ENCODE measurements at places on chromosomes 7 and 10.

DNA sequence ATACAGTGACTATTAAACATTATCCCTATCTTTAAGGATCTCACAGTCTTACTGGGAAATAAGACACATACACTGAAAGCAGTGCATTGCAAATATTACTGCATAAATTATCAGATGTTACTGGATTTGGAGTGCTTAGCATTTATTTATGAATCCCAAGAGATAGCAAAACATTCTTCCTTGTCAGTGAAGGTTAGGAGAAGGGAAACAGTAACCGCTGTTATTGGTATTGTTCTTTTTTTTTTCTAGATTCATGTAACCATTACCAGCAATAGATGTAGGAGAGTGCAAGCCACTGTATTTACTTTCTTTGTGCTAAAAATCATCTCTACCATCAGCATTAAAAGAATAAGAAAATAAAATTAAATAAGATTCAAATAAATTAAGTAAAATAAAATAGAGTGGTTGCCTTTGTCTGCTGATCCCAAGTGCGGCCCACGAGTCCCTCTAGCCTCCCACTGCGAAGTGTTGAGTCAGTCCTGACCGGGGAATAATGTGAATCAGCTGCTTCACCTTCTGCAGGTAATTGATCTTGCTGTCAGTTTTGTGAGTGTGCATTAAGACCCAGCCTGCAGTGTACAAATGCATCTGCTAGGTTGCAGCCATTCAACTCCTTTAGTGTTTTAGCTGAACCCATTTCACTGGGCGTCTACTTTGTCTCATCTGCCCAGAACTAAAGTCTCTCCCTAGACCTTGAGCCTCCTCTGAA lies 1344.9 kb downstream of the GATA3 start:
- no peak for DNase-seq

- no peak for DNase-seq
Observed at GRCh38 chr7:71261066-71261465, 129.1 kb downstream of the GALNT17 start.

GRCh38 chr10:44822349-44822748 lies 88.8 kb upstream of the TMEM72 start:
- DNase-seq, result no peak

GRCh38 chr10:24118246-24118645 lies 90.7 kb upstream of the KIAA1217 start:
- DNase-seq, result no peak

- DNase-seq, result no peak
Observed at GRCh38 chr7:150335108-150335773, 6.2 kb downstream of the RARRES2 start.

GRCh38 chr7:95527776-95528250 lies 42.1 kb downstream of the ASB4 start:
- DNase-seq, result no peak

DNA sequence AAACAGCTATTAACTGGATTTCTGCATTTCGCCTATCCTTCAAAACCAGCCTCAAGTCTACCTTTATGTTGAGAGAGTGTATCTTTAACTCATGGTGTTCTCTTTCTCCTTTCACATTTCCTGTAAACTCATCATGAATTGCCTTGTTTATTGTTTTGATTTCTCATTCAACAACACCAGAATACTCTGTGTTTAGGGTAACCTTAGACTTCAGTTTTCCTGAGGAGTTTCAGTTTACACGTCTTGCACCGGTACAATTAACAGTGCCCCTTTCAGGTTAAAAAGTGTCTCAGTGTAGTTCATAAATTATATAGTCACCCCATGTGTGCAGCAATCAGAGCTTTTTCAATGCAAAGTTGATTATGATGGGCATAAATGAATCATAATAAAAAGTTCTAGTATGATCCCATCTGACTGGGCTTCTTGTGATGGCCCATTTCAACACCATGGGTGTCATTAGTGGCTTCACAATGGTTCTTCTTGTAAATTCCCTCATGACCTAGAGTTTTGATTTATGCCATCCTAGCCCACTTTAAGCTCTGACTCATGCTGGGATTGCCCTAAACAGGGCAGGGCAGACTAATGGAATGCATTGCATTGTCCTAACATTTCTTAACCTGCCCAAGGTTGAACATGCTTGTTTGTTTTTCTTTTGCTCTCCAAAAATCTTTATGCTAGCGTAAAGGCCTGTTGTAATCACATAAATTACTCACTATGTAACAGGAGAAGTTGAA lies 22.0 kb downstream of the ITGB8 start:
- no peak for DNase-seq

DNA sequence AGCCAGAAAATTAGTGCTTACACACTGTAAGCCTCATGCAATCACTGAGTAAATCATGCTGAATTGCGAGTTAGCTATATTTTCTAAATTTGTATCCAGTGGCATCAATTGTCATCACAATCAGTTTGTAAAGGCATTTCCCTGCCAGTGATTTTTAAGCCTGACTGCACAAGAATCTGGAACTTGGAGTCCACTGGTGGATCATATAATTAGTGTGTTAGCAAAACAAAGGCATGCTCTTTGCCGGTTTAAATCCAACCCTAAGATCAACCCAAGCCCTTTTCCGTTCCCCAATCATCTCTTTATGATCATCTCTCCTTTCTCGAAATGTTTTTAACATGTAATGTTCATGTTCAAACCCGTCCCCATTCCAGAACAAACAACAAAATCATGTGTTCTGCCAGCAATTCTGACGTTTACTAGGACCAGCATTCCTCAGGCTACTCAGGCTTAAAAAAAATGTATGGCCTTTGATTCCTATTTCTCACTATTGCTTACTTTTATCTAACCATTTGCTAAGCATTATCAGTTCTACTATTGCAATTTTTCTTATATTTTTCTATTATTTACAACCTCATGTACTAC lies 649.2 kb downstream of the SORCS1 start:
- no peak for DNase-seq

DNA sequence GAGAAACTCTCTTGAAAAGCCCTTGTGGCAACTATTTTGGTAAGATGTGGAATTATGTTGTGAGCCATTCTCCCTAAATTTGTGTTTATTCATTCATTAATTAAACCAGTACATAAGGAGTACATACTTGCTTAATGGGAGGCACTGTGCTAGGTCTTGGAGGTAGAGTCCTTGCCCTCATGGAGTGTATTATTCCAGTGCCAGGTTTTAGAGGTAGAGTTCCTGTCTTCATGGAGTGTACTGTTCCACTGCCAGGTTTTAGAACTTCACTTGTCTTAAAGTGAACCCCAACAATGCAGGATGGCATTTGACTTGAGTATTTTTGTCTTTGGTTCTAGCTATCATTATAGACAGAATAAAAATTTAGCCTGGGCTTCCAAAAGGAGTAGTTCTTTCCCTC lies 8.8 kb downstream of the MXI1 start:
- no peak for DNase-seq

GRCh38 chr7:34839645-34840044 lies 181.6 kb downstream of the NPSR1 start:
- no peak for DNase-seq

GRCh38 chr7:88115258-88115796 lies 104.5 kb downstream of the SRI start:
- DNase-seq, result no peak

DNA sequence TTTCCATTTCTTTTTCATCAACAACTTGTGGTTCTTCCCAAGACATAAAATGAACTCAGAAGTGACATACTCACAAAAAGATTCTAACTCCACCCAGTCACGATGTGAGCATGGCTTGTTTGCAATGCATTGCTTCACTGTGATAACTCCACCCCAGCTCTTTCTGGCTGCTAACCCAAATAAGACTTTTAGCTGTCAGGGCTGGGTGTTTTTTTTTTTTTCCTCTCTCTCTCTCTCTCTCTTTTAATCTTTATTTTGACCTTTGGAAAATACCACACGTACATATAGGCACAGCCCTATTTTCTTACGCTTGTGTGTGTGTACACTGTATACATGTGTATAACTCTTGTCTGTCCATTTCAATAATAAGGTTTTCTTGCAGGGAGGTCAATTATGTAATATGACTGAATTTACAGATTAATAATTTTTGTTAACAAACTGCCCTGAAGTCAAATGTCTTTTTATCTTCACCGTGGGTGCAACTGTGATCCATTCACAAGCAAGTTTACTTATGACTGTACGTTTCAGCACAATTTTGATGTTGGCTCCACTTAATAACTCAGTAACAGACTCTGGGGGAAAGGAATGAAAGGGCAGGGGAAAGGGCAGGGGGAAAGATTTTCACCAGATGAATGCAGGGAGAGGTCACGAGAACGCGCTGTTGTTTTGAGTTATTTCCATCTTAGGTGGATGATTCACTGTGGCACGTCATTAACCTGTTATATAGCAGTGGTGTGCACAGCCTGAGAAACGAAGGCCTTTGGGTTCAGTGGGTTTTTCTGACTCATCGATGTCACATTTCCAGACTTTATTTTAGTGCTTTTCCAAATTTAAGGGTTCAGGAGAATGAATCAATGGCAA lies 49.1 kb downstream of the APBB1IP start:
- no peak for DNase-seq

- DNase-seq, result no peak
Observed at GRCh38 chr7:46764100-46764936, 817.6 kb downstream of the TNS3 start.

DNA sequence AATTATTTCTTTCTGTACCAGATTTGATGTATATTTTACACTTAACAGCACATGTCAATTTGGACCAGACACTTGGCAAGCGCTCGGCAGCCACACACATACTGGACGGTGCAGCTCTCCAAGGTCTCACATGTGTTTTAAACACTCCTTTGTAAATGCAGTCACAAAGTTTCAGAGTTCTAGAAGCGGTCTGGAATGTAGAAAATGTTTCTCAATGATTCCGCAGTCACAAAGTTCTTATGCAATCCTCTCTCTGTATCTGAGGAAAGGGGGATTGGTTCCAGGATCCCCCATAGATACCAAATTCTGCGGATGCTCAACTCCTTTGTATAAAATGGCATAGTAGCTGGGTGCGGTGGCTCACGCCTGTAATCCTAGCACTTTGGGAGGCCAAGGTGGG lies 253.0 kb upstream of the GRB10 start:
- no peak for DNase-seq

DNA sequence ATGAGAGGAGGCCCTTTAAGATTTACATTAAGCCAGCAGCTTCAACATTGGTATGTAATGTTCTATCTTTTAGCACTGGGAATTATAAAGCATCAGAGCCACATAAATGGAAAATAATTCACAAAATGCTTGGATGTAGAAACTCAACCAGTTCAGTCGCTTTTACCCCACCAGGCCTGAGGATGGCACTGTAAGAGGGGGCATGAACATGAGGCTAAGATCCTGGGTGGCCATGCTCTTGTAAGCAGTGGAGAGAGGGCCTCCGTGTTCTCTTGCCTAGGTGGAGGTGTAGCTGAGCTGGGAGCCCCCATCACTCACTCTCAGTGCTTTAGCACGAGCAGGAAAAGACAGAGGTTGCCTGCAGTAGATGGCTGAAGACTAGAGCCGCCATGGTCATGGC lies 238.8 kb downstream of the FANK1 start:
- DNase-seq, result no peak

- no peak for DNase-seq
Observed at GRCh38 chr7:157360483-157361025, 23.8 kb downstream of the DNAJB6 start.

GRCh38 chr10:104314591-104315485 lies 23.4 kb downstream of the ITPRIP start:
- DNase-seq, result no peak

- DNase-seq, result no peak
Observed at GRCh38 chr10:102085336-102085735, 20.2 kb downstream of the HPS6 start.

DNA sequence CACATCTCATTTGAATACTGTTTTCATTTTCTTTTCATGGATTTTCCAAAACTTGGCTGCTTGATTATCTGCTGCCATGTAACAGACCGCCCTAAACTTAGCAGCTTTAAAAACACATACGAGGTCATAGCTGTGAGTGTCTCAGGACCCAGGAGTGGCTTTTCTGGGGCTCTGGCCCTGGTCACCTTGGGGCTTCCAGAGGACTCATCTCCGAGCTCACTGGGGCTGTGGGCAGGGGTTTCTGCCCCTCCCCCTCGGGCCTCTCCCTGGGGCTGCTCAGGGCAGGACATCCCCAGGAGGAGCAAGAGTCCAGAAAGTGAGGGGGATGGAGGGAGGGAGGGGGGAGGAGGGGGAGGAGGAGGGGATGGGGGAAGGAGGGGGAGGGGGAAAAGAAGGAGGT lies 77.0 kb downstream of the NKX6-2 start:
- DNase-seq, result no peak

GRCh38 chr7:131011976-131012375 lies 278.0 kb upstream of the KLF14 start:
- DNase-seq, result no peak

DNA sequence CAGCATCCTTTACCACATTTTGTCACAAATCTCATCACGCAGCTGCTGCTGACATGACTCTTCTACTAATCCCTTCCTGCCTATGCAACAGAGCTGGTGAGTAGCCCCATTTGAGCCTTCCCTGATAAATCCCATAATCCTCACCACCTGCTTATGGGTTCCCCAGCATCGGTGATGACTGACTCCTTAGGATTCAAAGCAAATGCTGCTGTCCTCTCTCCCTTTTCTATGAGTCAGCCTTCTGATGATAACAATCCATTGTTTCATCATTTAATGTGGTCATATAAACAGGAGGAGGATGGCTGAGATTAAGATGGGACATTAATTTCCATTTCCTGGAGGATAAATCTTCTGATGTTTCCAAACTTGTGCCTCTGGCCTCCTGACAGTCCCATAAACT lies 73.4 kb downstream of the SORCS1 start:
- no peak for DNase-seq

All from thymus (tissue), 14 donors.